ENCODE measurements at places on chromosomes 16 and 17.
A peak's percentile ranks its signal among the peaks of the same experiment; 100 is the strongest.

GRCh38 chr16:52515068-52515671 lies 31.8 kb downstream of the TOX3 start:
- DNase-seq: no peak

DNA sequence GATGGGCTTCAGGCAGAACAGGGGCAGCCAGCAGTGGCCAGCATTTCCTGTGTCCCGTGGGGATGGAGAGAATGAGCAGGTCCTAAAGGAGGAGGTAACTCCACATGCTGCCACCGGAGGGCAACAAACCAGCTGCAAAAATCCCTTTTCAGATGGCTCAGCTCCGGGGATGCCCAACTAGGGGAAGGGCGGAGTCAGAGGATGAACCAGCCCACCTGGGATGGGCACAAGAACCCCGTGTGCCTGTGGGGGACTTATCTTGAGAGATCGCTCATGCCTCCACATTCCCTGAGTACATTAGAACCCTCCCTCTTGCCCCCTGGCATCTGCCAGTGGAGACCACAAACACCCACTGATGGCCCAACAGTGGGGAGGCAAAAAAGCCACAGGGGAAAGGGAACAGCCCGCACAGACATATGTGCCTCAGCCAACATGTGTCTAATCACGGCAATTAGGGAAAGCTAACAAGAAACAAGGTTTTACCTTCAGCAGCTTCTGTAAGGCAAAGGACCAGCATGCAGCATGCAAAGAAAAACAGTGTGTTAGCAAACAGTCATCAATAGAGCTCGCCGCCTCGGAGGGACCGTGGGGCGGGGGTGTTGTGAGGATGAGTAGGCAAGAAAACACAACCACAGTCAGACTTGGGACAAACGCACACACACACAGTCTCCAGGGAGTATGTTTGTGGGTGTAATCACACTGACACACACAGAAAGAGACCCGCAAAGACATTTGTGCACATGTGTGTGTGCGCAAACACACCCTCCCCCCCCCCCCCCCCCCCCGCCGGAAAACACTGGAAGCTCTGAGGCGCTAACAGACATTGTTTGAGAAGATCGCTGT lies 64.0 kb downstream of the MYO18A start:
- peak; percentile 78 for DNase-seq

DNA sequence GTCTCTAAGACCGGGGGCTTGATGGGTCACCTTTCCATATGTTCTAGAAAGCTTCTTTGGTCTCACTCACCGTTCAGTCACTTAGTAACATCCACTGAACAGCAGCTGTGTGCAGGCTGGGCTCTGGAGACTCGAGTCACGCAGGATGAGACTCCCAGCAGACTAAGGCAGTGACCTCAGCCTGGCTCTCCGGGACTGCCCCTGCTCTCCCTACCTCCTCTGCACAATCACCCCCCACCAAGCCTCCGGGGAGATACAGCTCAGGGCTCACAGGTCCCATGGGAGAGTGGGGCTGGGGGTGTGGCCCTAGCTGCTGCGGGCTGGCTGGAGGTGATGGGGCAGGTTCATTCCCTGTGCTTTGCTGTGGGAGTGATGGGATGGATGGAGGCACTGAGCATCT lies 14.1 kb downstream of the FLYWCH2 start:
- DNase-seq: no peak

GRCh38 chr16:52976539-52977167 lies 76.0 kb downstream of the CHD9NB start:
- DNase-seq: peak; percentile 37

GRCh38 chr16:52252680-52253079 lies 294.3 kb downstream of the TOX3 start:
- no peak for DNase-seq

GRCh38 chr16:53198933-53199332 lies 144.1 kb downstream of the CHD9 start:
- no peak for DNase-seq

DNA sequence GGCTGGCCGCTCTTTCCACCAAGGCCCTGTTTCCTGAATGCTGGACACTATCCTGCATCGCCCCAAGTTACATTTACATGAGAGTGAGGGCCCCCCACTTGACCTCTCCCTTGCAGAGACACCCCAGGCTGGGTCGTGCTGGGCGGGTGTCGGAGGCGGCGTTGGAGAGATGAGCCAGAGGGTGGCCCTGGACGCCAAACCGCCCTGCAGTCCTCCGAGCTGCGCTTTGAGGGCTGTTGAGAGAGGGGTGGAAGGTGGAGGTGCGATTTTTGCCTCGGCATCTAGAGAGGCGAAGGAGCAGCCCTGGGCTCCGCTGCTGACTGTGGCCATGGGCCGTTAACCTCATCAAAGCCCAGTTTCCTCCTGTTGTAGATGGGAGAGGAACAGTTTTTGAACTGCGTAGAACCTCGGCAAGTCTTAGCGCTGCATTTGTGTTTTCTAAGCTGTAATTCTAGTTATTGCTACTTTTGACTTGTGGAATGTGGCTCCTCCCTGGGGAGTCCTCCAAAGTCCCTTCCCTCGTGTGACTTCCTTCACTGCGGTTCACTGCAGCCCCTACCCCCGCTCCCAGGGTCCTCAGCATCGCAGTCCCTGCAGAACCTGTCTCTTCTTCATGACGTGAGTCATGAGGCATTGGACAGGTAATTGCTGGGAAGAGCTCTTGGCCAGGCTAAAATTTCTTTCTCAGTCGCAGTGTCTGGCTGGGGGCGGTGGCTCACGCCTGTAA lies 986 bp upstream of the ELOB start:
- no peak for DNase-seq

GRCh38 chr17:16986391-16986790 lies 14.5 kb upstream of the TNFRSF13B start:
- no peak for DNase-seq

DNA sequence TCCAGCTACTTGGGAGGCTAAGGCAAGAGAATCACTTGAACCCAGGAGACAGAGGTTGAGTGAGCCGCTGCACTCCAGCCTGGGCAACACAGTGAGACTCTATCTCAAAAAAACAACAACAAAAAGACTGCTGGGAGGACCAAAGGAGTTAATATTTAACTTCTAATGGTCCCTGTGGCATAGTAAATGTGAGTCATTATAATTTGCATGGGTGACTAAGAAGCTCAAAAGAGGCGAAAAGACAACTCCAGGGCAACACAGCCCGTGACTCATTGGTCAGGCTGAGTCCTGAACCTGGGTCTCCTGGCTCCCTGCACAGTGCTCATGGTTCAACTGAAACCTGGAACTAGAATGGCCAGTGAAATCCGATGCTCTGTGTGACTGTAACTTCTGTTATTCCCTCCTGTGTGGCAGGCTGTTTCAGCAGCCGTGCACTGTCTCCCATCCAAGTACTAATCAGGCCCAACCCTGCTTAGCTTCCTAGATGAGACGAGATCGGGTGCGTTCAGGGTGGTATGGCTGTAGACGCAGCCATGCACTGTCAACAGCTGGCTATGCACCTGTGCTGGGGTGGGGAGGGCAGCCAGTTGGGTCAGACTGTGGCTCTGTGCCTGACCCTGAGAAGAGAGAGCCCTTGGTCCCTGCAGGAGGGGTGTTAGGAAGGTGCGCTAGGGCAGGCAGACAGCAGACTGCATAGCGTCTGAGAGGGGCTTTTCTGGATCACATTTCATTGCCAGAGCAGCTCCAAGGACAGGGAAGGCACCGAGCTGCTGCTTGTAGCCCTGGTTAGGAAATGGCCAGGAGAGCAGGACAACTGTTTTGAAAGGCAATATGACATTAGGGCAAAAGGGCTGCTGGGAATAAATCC lies 14.5 kb upstream of the GPRC5C start:
- peak; percentile 90 for DNase-seq

GRCh38 chr16:65745-66144 lies 6.7 kb downstream of the RHBDF1 start:
- peak; percentile 90 for DNase-seq

- no peak for DNase-seq
These were observed 2.4 kb upstream of the VAC14 start for GRCh38 chr16:70803319-70803718.

- no peak for DNase-seq
These were observed 142.4 kb upstream of the NOL11 start for GRCh38 chr17:67575325-67575724.

DNA sequence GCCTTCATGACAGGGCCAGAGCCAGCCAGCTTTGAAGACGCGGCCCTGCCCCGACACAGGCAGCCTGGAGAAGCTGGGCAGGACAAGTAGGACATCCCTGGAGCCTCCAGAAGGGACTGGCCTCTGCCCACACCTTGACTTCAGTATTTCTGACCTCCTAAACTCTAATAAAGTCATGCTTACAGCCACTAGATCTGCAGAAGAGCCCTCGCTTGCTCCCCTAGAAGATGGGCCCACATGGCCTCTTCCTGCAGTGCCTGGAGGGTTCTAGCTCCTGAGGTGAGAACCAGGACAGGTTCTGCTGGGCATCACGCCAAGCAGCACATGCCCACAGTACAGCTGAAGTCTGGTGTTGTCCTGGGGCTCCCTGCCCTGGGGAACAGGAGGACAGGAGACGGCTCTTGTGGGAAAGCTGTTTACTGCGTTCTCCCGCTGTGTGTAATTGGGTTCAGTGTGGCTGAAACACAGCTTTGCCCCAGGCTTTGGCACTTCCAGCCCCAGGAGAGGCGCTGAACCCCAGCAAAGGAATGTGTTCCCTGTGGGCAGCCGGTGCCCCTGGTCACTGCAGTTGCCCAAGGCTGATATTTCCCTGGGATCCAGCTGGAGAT lies 2.6 kb downstream of the APRT start:
- peak; percentile 44 for DNase-seq

- DNase-seq: no peak
These were observed 163.8 kb downstream of the GSG1L start for GRCh38 chr16:27899736-27900135.

DNA sequence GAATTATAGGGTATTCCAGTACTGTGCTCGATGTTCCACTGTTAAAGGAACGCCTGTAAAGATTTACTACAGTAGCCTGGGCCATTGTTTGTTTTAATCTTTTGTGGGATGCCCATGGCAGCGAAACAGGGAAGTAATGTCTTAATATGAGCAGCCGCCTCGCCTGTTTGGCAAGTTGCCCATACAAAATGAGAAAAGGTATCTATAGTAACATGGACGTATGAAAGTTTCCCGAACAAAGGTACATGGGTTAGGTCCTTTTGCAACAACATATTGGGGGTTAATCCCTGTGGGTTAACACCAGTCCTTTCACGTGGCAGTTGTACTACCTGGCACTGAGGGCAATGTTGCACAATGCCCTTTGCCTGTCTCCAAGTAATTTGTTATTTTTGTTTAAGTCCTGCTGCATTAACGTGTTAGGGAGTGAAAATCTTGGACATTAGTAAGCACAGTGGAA lies 21.1 kb upstream of the TMC5 start:
- DNase-seq: peak; percentile 85

GRCh38 chr16:88914750-88915368 lies 48.4 kb upstream of the PABPN1L start:
- DNase-seq: no peak

GRCh38 chr16:61934601-61935000 lies 101.6 kb downstream of the CDH8 start:
- DNase-seq: no peak

GRCh38 chr16:50845296-50845695 lies 103.4 kb downstream of the CYLD start:
- DNase-seq: no peak

GRCh38 chr17:38605841-38606645 lies at the start of gene SRCIN1:
TSS of gene SRCIN1 (minus strand) at chr17:38605952. CDS start at chr17:38605705, 247 bp downstream.
- DNase-seq: peak; percentile 70

DNA sequence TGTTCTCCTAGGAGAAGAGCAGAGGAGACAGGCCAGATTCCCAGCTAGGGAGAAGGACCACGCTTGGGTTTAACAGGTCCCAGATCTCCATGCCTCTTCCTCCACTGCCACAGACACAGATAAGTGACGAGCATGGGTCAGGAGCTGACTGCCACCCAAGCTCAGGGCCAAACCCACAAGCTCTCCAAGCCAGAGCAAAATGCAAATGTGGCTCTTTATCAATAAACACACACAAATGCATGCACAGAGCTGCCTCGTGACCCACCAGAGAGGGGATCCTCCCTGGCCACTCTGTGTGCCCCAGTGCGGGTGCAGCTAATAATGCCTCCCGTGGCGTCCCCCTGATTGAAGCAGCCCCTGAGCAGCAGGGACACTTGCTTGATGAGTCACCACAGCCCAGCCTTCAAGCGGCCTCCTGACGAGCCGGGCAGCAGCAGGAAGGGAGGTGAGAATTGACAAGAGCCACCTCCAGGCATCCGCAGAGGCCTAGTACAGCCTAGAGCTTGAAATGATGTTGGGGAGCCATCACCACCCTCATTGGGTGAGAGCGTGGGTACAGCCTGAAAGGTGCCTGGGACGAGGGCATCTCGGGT lies 143.9 kb downstream of the CCDC182 start:
- DNase-seq: no peak

GRCh38 chr17:8125947-8126490 lies 2.1 kb upstream of the HES7 start:
- peak; percentile 75 for DNase-seq

GRCh38 chr16:68064791-68065365 lies 20.3 kb upstream of the NFATC3 start:
- DNase-seq: peak; percentile 87

- DNase-seq: no peak
These were observed 7.8 kb upstream of the PSMC3IP start for GRCh38 chr17:42585353-42585752.

DNA sequence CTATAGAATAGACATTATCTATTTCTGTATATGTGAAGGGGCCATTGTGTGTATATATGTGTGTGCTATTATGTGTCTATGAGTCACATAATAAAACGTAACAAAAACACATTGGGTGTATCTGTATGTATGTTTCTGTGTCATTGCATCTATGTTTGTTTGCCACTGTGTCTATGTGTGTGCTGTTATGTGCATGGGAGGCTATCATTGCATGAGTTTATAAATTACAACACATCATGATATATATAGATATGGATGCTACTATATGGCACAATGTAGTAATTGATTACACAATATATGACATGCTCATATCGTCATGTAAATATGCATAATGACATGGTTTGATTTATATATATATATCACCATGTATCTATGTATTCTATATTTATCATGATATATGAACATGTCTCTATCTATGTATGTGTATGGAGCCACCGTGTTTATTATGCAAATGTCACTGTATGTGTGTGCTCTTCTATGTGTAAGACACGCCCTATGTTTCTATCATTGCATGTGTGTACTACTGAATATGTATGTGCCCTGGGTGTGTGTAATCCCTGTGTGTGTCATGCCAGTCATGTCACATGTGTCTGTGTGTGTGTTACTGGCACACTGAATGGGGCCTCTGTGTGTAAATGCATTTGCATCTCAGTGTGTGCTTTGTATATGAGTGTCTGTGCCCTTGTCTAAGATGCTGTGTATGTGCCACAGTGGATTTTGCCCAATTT lies 1.4 kb upstream of the TSPOAP1 start:
- no peak for DNase-seq

- no peak for DNase-seq
These were observed 2.4 kb downstream of the VPS25 start for GRCh38 chr17:42775534-42776098.
